ENCODE measurements at places on chromosomes 3 and 15.

- peak; percentile 47 for DNase-seq
Observed at GRCh38 chr3:156693166-156693565, 18.8 kb downstream of the TIPARP start.

DNA sequence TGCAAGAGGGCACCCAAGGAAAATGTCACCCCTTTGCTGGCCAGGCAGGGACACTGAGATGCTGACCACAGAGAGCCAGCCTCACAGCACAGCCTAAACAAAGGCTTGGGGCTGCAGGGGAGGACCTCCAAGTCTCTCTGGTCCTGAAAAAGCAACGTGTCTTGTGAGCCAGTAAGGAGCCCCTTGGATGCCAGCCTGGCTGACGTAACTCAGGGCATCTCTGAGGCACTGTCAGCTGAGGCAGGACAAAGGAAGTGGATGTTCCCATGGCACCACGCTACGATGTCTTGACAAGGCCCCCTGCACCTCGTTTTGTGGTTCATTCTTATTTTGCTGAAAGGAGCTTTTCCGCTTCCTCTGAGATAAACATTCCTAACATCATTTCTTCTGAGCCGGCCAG, 160.7 kb downstream of the OR4M2 start:
- DNase-seq, result no peak

DNA sequence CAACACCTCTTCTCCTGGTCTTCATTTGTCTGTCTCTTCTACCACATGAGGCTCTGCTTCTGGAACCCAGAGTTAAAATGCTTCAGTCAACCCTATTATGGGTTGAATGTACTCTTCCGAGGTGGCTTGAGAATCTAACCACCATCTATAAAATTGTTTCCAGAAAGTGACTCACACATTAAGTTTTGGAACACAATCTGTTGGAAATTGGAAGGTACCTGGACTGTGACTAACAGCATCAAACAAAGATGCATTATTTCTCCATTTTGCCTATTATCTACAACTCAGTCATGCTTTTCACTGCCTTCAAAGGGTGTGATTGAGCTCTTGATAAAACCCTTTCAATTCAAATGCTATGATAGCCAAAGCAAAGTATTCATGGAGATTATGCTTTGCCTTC, 499.0 kb upstream of the SEMA6D start:
- DNase-seq, result no peak

- DNase-seq, result peak; percentile 6
Observed at GRCh38 chr3:13229273-13229949, 156.2 kb upstream of the IQSEC1 start.

DNA sequence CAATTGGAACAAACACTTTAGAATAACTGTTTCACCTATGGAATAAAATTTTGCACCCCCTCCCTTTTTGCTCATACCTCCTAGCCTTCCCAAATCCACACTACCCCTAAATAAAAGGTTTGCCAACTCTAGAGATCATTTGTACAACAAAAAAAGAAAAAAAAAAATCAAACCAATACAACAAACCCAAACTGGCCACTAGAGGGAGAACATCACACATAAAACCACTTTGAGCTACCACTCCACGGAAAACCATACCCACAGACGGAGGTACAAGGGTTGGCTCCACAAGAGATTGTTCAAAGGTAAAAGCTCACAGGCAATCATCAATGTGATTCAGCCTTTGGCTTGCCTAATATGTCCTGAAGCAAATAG, 47.6 kb downstream of the SETMAR start:
- DNase-seq, result peak; percentile 83

- peak; percentile 51 for DNase-seq
Observed at GRCh38 chr3:194112120-194113106, 23.5 kb upstream of the HES1 start.

DNA sequence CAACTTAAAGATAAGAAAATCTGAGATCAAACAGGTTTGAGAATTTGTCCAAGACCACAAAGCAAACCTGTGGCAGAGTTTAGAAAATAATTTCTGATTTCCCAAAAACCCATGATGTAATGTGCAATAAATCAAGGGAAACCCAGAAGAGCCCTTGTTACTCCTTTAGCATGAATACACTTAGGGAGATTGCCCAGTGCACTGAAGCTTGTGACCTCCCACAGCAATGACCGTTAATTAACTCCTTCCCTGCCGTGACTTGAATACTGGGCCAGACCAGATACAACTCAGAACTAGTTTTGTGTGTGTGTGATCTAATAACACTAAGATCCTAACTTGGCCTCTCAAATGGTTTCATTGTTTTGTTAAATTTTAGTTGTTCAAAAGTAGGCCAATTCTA, 2.5 kb downstream of the PRKAR2A start:
- peak; percentile 31 for DNase-seq

DNA sequence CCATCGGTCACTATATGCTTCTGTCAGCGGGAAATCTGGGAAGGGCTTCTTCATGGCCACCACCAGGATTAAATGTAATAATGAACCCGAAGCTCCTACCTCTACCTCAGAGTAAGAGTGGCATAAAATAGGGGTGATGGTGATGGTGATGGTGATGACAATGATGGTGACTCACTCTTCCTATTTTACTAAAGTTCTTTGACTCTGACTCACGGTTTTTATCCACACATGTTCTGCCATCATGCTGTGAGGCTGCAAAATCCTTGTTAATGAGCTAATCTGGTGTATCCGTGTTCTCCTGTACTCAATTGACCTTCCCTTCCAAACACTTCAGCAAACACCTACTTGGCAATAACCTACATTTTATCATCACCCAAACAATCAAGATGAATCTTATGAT, 18.3 kb upstream of the FOXP1 start:
- DNase-seq, result no peak

- DNase-seq, result peak; percentile 67
Observed at GRCh38 chr3:139394116-139394515, 4.7 kb upstream of the COPB2 start.

- peak; percentile 50 for DNase-seq
Observed at GRCh38 chr3:161150001-161150525, 44.9 kb upstream of the B3GALNT1 start.

GRCh38 chr3:142209655-142210054, 15.7 kb downstream of the GK5 start:
- peak; percentile 88 for DNase-seq

DNA sequence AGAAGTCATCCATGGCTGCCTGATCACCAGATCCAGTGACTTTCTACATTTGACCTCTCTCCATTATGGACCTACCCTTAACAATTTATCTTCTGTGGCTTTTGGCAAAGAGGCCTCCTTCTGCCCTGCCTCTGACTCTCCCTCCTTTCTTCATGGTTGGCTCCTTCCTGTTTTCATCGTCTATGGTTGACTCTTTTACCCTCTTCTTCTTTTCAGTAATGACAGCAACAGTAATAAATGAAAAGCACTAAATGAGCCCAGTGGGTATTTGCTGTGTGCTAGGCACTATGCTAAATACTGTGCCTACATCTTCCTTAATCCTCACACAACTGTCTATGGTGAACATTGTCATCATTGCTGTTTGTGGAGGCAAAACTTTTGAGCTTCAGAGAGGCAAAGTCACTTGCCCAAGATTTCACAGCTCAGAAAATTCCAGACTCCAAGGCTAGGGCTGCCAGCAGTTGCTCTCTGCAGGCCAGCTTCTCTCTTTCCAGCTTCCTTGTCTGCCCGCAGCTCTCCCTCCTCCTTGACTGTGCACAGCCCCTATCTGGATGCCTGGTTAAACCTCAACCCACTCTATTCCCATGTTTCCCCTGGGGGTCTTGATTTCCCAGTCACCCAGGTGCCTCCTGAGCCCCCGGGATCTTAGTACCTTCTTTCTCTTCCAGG, 24.6 kb downstream of the ITPR1 start:
- no peak for DNase-seq

GRCh38 chr15:27538325-27538724, 560.8 kb downstream of the OCA2 start:
- no peak for DNase-seq

DNA sequence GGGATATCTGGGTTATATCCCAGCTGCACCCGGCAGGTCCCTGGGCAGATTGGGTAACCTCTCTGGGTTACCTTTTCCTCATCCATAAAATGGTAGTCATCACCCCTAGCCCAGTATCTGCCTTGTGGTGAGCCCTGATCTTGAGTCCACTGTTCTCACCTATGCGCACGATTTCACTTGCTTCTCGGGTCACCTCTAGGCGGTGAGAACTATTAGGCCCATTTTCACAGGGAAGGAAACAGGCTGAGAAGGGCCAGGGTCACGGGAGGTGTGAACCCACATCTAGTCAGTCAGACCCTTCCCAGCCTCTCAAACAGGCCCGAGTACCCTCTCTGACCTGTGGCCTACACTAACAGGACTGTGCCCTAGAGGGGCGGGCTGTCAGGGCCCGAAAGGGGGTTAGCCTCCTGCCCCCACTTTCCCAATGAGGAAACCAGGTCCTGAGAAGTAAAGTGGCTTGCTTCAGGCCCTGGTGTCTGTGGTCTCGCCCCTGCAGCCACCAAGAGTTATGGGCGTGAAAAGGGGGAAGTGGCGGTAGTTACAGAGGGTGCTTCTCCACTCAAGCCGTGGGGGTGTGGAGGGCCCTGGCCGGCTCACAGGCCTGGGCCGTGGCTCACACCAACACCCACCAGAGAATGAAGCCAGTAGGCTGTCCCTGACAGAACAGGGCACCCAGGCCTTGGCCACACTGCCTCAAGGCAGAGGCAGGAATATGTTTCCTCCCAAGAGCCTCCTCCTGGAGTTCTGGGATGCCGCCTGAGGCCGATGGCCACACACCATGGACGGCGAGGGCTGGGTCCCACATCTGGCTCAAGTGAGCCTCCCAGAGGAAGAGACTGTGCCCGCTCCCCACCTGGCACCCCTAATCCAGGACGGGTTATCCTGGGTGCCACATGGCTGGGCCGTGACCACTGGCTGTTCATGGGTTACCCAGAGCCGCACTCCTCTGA, 19.5 kb downstream of the PSTPIP1 start:
- DNase-seq, result no peak

DNA sequence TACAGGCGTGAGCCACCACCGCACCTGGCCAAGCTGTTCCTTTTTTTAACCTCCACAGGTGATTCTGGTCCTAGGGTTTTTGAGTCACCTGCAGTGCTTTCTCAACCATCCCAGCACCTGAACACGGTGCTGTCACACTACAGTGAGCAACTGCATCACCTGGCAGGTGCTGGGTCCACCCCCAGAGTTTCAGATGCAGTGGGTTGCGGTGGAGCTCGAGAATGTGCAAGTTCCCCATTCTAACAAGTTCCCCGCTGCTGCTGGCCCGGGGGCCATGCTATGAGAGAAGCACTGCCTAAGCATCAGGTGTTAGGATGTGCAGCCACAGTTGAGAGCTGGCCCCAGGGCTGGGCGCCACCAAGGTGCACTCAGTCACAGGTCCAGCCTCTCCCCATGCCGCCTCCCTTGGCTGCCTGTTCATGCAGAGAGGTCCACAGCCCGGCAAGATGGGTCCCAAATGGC, 18.0 kb downstream of the ISG20 start:
- DNase-seq, result no peak

GRCh38 chr3:29064085-29064484, 216.8 kb upstream of the RBMS3 start:
- peak; percentile 68 for DNase-seq

GRCh38 chr15:50190166-50190570, 8.2 kb downstream of the SLC27A2 start:
- DNase-seq, result no peak

DNA sequence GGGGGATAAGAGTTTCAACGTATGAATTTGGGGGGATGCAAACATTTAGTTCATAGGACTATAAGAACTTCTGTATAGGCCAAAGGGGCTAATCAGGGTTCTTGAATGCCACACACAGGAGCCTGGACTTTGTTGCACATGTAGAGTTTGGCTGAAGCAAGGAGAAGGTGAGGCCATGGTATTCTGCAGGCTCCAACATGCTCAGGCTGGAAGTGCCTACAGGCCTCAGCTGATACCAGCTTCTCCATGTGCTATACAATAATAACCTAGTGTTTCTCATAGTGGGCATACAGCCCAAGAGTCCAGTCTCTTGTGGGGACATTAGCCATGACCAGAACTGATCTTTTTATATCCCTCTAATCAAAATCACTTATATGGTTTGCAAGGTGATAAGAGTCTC, 399.7 kb upstream of the MCTP2 start:
- DNase-seq, result no peak

GRCh38 chr15:64753480-64754185, 21.8 kb downstream of the RBPMS2 start:
- no peak for DNase-seq

Data from fibroblast of lung (primary cell).